Activated CD8-positive, alpha-beta memory T cell treated with anti-CD3 and anti-CD28 coated beads for 1 hour (primary cell): ENCODE measurements at places on chromosomes 3 and 15.
A peak's percentile ranks its signal among the peaks of the same experiment; 100 is the strongest.

- no peak for DNase-seq
Observed at GRCh38 chr15:67613211-67613610, 70.7 kb downstream of the MAP2K5 start.

- no peak for DNase-seq
Observed at GRCh38 chr3:139638518-139638917, 39.3 kb downstream of the NMNAT3 start.

DNA sequence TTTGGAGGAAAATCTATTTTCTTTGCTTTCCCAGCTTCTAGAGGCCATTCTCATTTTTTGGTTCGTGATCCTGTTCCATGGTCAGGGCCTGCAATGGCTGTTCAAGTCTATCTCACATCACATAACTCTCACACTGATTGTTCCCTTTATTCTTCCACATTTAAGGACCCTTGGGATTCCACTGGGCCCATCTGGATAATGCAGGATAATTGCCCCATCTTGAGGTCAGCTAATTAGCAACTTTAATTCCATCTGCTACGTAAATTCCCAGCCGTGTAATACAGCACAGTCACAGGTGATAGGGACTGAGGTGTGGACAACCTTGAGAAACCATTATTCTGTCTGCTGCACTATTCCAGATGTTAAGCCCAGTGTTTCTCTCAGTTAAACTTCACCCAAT is 311.6 kb upstream of the CNTN4 start:
- no peak for DNase-seq

GRCh38 chr15:58523634-58524033 is 91.8 kb downstream of the LIPC start:
- DNase-seq = no peak

DNA sequence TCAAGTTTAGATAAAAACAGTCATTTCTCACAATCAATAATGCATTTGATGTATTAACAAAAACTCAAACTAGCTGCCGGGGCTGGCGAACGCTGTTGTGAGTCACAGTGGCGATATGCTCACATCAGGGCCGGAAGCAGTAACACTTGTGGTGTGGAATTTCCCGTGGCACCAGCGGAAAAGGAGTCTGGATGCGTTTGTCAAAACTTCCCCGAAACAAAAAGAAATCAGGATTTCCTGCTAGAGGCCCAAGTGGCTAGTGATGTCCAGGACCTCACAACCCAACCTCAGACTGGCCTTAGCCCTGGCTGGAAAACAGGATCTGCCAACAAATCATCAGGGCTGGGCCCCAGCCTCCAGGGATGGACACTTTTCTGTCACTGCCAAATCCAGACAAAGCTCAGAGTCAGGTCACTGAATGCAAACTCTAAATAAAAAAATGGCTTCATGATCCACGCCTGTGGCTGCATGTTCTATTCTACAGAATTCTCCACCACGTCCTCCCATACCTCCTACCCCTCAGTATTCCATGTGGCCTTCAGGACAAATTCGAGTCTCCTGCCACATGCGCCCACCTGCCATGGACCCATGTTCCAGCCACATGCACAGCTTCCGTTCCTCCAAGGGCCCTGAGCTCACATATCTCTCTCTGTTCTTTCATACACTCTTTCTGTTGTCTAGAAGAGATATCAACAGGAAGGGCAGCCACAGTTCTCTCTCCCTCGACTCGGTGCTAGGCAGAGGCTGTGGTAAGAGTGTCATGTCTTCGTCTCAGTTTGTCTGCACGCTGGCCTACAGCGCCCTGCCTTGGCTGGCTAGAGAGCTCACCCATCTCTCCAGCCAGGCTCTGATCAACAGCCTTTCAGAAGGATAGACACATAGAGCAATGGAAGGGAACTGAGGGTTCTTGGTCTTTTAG is 35.4 kb downstream of the EHD4 start:
- DNase-seq = peak; percentile 44
